ENCODE measurements at places on chromosomes 7 and 10.

GRCh38 chr10:44960088-44960460, 472 bp downstream of the RASSF4 start:
- DNase-seq: no peak

GRCh38 chr7:132028144-132028920, 471.9 kb upstream of the PODXL start:
- DNase-seq: no peak

DNA sequence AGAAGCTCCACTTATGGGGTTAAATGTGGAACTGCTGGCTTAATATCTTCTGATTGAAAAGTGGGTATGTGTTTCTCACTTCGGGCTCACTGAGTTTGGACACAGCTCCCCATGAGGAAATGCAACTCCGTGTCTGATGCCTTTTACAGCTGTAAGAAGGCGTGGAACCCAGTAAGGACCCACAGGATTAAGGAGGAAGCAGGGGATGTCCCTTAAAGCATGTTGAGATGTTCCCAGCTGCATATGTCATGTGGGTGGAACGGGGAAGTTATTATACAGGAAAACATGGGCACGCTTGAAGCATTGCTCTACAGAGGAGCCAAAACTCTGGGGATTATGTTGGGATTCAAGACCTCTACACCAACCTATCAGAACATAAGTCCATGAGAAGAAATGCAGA, 224.4 kb downstream of the NEBL start:
- DNase-seq: no peak

GRCh38 chr7:30168835-30169573, 34.2 kb downstream of the MTURN start:
- DNase-seq: peak; percentile 67

DNA sequence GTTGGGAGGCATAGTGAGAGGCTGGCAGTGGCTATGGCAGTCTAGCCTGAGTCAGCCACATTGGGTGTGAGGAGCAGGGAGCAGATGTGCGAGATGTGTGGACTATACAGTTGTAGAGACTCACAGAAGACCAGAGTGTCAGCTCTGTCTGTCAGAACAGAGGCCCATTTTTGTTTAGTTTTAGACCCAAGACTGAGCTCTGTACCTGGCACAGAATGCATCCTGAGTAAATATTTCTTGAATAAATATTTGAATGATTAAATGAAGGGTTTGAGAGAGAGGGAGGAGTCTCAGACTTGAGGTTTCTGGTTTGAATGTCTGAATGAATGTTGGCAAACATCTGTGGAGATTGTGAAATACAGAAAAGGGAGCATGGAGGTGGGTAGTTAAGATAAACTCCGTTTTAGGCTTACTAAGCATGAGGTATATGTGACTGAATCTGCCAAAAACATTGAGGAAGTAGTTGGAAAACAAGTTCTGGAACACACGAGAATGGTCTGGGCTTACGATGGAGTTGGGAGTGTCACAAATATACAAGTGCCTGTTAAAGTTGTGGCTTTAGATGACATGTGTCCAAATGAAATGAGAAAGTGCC, 3.6 kb downstream of the SEC23IP start:
- DNase-seq: peak; percentile 62

GRCh38 chr10:101816913-101817336, 1.3 kb downstream of the OGA start:
- no peak for DNase-seq

- no peak for DNase-seq
These were observed 3.1 kb upstream of the PAPSS2 start for GRCh38 chr10:87656431-87657072.

GRCh38 chr7:140478246-140479061, 851 bp downstream of the MKRN1 start:
- no peak for DNase-seq

DNA sequence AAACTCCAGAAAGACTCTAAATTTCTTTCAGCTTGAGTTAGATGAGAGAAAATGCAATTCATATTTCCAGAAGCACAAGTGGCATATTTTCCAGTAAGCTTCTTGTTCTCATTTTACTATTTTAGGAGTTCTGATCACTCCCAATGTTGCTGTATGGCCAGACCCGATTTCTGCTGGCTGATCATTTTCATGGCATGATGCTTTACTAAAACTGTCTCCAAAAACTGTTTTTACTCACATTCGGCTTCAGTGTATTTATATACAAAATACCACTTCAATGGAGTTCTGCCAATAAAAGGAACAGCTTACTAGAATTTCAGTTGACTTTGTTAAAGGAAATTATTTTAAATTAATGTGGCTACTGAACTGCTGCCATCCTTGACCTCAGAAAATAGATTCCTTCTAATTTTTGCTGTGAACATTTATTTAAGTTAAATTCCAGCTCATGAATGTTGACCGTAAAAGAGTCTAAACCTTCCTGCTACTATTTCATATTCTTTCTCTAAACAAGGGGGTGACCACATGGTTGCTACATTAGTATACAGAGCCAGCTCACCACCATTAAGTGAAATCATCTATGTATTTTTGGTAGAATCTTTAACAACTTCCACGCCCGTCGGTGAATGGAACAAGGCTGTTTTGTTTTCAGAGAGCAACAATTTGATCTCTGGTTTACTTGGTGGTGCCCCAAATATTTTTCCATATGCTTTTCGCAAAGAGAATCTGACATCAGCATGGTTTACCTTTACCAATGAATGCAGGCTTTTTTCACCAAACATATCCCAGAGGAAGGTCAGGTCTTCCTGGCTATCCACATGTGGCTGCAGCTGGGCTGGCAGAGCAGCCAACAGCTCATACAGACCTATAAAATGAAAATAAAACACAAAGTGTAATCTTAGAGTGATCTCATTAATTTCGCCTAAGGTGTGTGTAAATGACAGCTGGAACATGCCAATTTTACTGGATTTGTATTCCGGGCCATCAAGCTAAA, 101.2 kb downstream of the MPP7 start:
- no peak for DNase-seq

- no peak for DNase-seq
These were observed 94.9 kb upstream of the ZNF438 start for GRCh38 chr10:31126593-31126992.

- DNase-seq: no peak
These were observed 321.7 kb upstream of the LRGUK start for GRCh38 chr7:133805426-133805825.

GRCh38 chr10:125409756-125410155, 249.4 kb upstream of the CTBP2 start:
- no peak for DNase-seq

- peak; percentile 27 for DNase-seq
These were observed 6.9 kb upstream of the CYP2E1 start for GRCh38 chr10:133520193-133520738.

DNA sequence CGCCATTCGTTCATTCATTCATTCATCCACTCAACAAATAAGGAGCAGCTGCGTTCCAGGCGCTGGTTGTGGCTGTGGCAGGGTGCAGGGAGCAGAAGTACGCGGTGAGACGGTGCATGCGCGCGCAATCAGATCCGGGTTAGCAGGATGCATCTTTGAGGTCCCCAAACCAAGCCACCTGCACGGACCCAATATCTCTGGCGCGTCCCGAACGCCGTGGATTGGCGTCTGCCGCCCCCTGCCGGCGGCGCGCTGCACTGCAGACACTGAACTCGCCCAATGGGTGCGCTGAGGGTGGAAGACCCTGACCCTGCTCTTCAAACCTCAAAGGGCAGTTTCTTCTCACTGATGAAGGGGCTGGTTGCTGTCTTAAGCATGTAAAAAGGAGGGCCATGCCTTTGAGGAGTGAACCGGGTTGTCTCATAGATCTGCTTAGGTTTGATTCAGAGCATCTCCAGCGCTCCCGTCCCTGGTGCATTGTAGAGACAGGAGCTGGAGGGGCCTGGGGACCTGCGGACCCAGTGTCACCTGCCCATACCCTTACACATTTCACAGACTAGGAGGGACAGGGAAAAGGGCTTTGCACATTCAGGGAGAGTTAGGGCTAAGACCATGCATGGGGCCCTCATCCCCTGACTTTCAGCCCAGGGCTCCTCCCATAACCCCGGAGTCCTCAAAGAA, 102.5 kb downstream of the RAMP3 start:
- no peak for DNase-seq

- no peak for DNase-seq
These were observed 232.9 kb upstream of the GRB10 start for GRCh38 chr7:51015581-51015980.

- DNase-seq: no peak
These were observed 73.6 kb downstream of the COL26A1 start for GRCh38 chr7:101436221-101436735.

GRCh38 chr10:93485690-93486089, 3.6 kb upstream of the MYOF start:
- DNase-seq: no peak

DNA sequence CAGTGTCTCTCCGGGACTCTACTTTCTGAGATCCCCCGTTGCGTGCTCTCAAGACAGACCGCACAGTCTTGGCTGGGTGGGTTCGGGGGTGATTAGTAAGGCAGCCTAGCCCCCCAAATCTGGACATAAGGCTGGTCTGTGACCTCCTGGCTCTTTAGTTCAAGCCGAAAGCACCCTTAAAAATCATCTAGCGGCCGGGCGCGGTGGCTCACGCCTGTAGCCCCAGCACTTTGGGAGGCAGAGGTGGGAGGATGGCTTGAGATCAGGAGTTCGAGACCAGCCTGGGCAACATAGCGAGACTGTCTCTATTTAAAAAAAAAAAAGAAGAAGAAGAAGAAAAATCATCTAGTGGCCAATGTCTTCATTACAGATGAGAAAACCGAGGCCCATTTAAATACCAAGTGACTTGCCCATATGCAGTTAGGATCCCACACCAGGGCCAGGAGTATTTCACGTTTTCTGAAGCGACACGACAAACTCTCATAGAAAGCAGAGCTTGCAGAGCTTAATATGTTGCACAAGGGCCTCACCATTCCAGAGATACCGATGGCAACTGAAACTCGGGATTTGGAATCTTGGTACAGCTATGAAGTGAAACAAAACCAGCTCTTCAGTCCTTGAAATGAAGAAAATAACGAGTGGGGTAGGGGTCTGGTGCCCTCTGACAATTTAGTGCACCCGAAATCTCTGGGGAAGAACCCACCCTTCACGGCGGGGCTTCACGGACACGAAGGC, 703 bp upstream of the HILPDA start:
- peak; percentile 3 for DNase-seq

DNA sequence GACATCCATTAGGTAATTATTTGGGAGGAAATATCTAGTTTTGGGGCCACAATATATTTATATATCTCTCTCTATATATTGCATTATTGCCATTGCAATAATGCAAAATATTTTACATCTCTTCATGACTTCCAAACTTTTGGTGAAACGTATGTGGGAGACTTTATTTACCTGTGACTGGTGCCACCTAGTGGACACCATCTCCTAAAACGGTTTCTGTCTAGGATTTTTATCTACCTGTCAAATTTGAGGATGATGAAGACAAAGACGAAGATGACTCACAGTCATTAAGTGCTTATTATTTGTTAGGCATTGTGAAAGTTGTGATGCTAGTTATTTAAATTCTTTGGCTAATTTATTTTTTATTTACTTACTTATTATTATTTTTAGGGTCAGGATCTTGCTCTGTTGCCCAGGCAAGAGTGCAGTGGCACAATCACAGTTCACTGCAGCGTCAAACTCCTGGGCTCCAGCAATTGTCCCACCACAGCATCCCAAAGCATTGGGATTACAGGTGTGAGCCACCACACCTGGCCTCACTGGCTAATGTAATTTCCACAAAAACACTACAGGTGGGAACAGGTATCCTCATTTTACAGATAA, 18.7 kb upstream of the CBLL1 start:
- DNase-seq: peak; percentile 37

DNA sequence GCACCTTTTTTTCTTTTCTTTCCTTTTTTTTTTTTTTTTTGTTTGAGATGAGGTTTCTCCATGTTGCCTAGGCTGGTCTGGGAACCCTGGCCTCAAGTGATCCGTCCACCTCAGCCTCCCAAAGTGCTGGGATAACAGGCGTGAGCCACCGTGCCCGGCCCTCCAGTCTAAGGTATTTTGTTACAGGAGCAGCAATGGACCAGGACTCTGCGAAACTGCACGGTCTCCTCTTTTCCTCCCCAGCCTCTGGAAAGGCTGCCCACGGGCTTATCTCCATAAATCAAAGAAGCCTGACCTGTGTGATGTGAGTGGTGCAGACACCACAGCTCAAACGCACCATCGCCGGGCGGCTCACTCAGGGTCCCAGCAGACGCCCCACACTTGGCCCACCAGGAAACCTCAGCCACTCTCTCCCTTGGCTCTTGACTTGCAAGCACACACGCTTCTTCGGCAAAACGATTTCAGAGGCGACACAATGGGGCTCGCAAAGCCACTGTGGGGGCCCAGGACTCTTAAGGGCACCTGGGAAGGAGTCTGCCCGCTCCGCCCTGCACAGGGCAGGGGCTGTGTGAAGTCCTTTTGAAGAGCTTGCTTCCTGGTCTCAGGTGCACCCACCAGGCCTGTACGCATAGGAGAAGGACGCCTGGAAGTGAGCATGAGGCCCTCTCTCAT, 20.6 kb downstream of the WDR86 start:
- no peak for DNase-seq

DNA sequence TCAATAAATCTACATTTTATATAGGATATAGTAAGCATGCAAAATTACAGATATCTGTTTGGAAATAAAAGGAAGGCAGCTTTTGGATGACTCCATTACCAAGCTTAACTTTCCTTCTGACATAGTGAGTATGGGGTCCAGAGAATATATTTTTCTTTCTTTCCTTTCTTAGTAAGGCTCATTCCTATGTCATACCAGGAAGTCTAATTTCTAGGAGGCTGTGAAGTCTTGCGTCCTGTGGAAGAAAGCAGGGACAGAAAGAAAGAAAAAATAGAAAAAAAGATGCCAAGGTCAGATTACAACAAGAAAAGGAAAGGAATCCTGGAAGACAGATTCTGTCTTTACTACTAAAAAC, 36.3 kb downstream of the AKR1C8 start:
- DNase-seq: no peak

- DNase-seq: no peak
These were observed 11.9 kb downstream of the TMEM120A start for GRCh38 chr7:75982306-75983064.

DNA sequence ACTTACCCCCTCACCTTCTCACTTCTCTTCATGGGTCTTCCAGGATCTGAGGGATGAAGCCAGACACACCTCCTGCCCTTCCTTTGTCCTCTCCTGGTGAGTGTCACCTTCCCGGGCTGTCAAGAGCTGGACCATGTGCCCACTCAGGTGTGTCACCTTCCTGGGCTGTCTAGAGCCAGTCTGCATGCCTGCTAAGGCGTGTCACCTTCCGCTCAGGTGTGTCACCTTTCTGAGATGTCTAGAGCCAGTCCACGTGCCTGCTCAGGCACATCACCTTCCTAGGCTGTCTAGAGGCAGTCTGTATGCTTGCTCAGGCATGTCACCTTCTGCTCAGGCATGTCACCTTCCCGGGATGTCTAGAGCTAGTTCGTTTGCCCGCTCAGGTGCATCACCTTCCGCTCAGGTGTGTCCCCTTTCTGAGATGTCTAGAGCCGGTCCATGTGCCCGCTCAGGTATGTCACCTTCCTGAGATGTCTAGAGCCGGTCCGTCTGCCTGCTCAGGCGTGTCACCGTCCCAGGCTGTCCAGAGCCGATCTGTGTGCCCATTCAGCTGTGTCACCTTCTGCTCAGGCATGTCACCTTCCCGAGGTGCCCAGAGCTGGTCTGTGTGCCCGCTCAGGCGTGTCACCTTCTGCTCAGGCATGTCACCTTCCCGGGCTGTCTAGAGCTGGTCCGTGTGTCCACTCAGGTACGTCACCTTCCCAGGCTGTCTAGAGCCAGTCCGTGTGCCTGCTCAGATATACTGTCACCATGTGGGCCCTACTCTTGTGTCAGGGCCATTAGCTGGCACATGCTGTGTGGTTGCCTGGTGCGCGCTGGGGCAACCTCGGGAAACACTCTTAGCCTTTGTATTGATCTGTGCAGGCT, 245.3 kb downstream of the EBF3 start:
- no peak for DNase-seq

GRCh38 chr7:142153400-142153799, 41.9 kb downstream of the MGAM2 start:
- no peak for DNase-seq
